ENCODE measurements at places on chromosomes 4 and X. TPM values are rescaled to one million over a fixed set of nuclear protein-coding genes. Genes with fewer than 3 reads are reported as not detected.

Gene MAP3K15
- total RNA-seq = 0.94 TPM

Gene TEX13D
- not detected for total RNA-seq

Gene TSPYL2
- 12.5 TPM for total RNA-seq

Gene HTN1
- total RNA-seq = not detected

Gene SULT1B1
- total RNA-seq = 0.31 TPM

Gene ATP2B3
- 11.6 TPM for total RNA-seq

Gene DRD5
- 0.63 TPM for total RNA-seq

Gene HDX
- total RNA-seq = 28.5 TPM

Gene MAGEA4
- total RNA-seq = not detected

Gene UGT2A3
- not detected for total RNA-seq

Gene ADGRA3
- 96.7 TPM for total RNA-seq

Gene MAP7D2
- 10.0 TPM for total RNA-seq

Gene DNAAF6
- not detected for total RNA-seq

Gene KCNE5
- 1.9 TPM for total RNA-seq

Gene BCAP31
- 43.8 TPM for total RNA-seq

Gene GPR173
- total RNA-seq = 36.0 TPM
